Upper lobe of left lung (tissue), 6 donors: ENCODE measurements at places on chromosomes 11 and 22. TPM values are rescaled to one million over a fixed set of nuclear protein-coding genes. Genes with fewer than 3 reads are reported as not detected.

GRCh38 chr11:8049084-8049483 lies 31.9 kb upstream of the TUB start:
- no peaks in the 10 kb centered on the region for H3K27me3 ChIP-seq
- H3K27ac ChIP-seq = no peak overlapping the region
- DNase-seq = no peak
- no peaks in the 10 kb centered on the region for H3K36me3 ChIP-seq
- H3K4me1 ChIP-seq = no peaks in the 10 kb centered on the region
- H3K4me3 ChIP-seq = no peak overlapping the region

DNA sequence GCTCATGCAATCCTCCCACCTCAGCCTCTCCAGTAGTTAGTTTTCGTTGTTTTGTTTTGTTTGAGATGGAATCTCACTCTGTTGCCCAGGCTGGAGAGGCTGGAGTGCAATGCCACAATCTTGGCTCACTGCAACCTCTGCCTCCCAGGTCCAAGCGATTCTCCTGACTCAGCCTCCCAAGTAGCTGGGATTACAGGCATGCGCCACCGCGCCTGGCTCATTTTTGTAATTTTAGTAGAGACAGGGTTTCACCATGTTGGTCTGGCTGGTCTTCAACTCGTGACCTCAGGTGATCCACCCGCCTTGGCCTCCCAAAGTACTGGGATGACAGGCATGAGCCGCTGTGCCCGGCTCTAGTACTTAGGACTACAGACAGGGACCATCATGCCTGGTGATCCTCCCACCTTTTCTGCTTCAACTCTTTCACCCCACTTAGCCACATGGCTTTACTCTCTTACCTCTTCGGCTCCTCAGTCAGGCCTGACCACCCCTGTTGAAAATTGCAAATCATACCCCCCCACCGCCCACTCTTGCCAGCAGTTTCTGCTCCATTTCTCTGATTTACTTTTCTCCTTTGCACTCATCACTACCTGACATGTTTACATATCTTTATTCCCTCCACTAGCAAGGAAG lies 157.1 kb upstream of the GRK3 start:
- no peak for DNase-seq
- H3K4me3 ChIP-seq = no peak overlapping the region
- no peaks in the 10 kb centered on the region for H3K27me3 ChIP-seq

The NEAT1 gene
- total RNA-seq = 1,170 TPM

DNA sequence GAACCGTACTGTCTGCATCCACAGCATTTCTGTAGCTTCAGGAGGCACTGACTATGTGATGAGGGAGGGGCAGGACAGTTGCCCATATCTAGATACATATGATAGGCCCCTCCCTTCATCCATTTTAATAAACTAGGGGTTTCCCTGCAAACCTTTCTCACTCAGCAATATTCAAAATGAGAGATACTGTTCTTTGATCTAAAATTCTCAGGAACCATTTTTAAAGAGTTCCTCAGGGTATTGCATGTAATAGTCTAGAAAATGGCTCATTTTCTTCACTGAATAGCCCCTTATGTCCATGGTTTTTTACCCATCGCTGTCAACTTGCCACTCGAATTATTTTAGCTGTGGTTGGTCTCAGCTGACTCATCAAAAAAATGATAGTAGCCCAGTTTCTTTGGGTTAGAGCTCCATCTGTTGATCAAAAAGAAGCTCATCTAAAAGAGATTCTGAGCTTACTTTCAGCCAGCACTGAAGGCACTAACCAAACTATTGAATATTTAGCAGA lies 37.0 kb upstream of the DNAJB7 start:
- no peak overlapping the region for H3K4me3 ChIP-seq
- no peaks in the 10 kb centered on the region for H3K27me3 ChIP-seq
- H3K27ac ChIP-seq = no peak overlapping the region
- no peaks in the 10 kb centered on the region for H3K4me1 ChIP-seq
- no peak for DNase-seq

The PRG3 gene
- not detected for total RNA-seq
